ENCODE measurements at places on chromosomes 3 and 15.

GRCh38 chr3:106296062-106296461 lies 427.2 kb upstream of the CBLB start:
- peak; percentile 10 for DNase-seq

DNA sequence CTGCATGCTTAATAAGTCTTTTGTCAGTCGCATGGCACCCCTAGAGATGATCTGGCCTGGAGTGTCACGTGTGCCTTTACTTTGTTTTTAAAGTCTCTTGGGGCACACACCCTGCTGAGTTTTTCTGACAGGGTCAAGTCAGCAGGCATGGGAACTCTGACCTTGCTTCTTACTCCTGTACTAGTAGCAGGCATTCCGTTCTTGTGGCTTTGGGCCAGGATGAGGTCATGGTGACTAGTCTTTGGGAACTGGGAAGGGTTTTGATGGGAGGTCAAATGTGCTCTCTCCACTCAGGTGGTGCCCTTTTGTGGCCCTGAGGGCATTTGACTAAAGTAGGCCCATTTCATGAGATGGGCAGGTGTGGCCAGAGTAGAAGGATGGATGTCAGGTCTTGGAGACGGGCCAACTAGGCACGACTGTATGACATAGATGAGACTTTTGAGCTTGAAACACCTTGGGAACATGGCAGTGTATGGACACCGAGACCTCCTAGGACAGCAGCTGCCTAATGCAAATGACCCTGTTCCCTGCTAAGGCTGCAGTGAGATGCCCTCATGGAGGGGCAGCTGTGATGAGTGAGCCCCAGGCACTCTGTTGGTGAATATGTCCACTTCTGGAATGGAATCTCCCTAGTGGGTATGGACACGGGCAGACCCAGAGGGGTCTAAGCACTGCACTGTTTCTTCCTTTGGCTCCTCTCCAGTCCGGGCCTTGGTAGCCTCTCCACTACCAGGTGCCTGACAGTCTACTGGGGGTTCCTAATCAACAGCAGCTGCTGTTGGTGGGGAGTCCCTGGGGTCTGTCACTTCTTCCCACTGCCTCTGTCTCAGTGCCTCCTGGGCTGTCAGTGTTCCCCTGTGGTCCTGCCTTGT lies 16.4 kb downstream of the SRPRB start:
- DNase-seq: peak; percentile 16

DNA sequence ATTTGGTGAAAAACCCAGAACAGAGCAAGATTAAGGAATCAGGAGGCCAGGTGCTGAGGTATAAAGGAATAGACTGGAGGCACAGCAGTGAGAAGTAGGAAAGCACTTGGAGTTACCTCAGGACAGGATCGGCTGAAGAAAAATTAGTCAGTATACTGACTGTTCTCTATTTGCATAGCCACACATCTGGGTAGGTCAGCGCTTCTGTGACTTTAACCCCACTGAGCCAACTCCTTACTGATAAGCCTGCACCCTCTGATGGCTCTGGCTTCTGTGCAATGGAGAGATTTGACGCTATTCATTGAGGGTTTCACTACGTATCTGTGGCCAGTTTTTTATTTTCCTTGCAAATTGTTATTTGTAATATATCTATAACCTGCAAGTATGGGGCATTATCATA lies 22.3 kb downstream of the MECOM start:
- DNase-seq: no peak

GRCh38 chr3:132236701-132237651 lies 80.2 kb upstream of the ACP3 start:
- no peak for DNase-seq

DNA sequence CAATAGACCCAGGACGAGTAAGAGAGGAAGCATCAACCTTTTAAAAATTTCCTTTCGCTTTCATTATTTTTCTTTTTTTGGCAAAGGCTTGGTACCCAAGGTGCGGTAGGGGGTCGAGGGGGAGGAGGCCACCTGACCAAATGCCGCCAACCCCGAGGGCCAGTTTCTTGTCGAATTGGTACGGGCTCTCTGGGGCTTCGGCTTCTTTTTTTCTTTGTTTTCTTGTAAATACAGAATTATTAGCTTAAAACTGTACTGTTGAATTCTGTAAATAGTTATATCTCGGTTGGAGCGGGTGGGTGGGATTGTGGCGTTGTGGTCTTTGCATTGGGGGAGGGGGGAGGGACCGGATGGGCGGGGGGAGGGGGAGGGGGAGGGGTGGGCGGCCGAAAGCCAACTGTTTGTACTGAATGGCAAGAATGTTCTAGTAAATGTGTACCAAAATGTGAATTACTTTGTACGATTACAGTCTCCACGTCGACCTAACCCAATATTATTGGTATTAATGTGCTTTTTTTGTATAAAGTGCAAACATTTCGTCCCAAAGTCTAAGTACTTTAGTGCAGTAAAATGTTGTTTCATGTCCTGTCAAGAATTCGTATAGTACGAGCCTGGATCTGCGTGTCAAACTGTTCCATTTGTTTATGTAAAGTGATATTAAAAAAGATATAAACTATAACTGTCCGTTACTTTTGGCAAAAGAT lies 4.7 kb downstream of the ZIC1 start:
- DNase-seq: peak; percentile 58

- no peak for DNase-seq
Measured at GRCh38 chr3:197000211-197000610, 29.4 kb downstream of the MELTF start.

GRCh38 chr3:27607370-27607769 lies 114.8 kb downstream of the EOMES start:
- peak; percentile 71 for DNase-seq

GRCh38 chr3:66115858-66116654 lies 77.3 kb upstream of the MAGI1 start:
- DNase-seq: peak; percentile 24

All from neural progenitor cell (in vitro differentiated cells).